Cardiac fibroblast (primary cell): ENCODE measurements at places on chromosomes 13 and 19.

DNA sequence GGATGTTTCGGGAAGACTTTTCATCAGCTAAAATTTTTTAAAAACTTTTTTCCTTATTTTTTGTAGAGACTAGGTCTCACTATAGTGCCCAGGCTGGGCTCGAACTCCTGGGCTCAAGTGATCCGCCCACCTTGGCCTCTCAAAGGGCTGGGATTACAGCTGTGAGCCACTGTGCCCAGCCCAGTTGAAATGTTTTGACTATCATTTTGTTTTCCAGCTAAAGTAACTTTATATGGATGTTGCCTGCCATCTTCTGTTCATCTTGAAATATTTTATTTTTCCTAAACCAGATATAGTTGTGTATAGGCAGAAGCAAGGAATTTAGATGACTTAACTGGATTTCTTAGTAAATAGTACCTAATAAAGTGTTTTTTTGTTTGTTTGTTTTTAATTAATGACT is 7.0 kb downstream of the CAB39L start:
- peak; percentile 80 for DNase-seq

DNA sequence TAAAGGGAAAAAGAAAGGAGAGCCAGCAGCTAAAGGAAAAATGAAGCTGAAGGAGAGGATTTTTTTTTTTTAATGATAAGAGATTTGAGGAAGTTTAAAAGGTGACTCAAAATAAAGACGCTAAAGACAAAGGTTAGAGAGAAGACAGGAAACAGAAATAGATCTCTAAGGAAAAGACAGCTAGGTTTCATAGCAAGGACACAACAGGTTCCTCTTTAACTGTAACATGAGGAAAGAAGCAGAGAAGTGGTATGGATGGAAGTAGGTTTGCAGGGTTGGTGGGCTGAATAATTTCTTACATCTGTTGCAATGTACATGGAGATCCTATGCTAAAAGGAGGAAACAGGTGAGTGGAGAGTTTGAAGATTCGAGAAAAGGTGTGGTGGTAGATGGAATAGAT is 107.5 kb downstream of the MYCBP2 start:
- DNase-seq = no peak

DNA sequence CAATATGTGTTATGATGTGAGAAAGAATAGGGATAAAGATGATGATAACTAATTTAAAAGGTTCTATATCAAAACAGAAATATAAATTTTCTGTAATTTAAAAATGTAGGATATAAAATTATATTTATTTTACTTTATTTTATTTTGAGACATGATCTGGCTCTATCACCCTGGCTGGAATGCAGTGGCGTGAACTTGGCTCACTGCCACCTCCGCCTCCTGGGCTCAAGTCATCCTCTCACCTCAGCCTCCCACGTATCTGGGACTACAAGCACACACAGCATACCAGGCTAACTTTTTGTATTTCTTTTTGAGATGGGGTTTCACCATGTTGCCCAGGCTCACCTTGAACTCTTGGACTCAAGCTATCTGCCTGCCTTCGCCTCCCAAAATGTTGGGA is 214.9 kb upstream of the SLITRK1 start:
- no peak for DNase-seq

DNA sequence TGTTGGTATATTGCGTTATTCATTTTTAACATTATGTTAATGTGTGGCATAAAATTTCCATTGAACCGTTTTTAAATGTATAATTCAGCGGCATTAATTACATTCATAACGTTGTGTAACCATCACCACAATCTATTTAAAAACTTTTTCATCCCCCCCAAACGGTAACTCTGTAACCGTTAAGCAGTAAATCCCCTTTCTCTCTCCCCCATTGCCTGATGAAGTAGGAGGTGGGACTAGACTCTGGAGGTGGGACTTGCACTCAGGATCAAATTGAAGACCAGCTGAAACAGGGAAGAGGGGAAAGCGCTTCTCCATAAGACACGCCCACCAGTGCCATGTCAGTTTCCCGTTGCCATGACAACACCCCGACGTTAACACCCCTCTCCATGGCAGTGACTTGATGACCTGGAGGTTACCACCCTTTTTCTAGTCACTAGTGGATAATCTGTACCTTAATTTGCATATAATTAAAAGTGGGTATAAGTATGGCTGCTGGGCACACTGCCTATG is 16.8 kb downstream of the CLEC11A start:
- no peak for DNase-seq

- no peak for DNase-seq
Measured at GRCh38 chr19:38735257-38735686, 9.0 kb downstream of the CAPN12 start.

- no peak for DNase-seq
Measured at GRCh38 chr19:51375504-51376221, 3.2 kb upstream of the NKG7 start.

- DNase-seq = peak; percentile 7
Measured at GRCh38 chr19:42469311-42470235, 26.8 kb upstream of the CXCL17 start.

DNA sequence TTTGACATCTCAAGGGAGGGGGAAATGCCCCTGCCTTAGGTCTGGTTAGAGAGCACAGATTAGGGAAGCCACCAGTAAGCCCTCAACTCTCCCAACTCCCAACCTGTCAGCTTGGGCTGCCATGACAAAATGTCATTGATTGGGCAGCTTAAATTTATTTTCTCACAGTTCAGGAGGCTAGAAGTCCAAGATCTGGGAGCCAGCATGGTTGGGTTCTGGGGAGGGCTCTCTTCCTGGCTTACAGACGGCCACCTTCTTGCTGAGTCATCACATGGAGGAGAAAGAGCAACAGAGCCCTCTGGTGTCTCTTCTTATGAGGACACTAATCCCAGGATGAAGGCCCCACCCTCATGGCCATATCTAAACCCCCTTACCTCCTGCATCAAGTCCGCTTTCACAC is 24.2 kb downstream of the C19orf12 start:
- peak; percentile 66 for DNase-seq
